HCT116 (cell line): ENCODE measurements at places on chromosomes 11 and 22. TPM values are rescaled to one million over a fixed set of nuclear protein-coding genes. Genes with fewer than 3 reads are reported as not detected.

The C1QTNF4 gene
- total RNA-seq, result 0.34 TPM

DNA sequence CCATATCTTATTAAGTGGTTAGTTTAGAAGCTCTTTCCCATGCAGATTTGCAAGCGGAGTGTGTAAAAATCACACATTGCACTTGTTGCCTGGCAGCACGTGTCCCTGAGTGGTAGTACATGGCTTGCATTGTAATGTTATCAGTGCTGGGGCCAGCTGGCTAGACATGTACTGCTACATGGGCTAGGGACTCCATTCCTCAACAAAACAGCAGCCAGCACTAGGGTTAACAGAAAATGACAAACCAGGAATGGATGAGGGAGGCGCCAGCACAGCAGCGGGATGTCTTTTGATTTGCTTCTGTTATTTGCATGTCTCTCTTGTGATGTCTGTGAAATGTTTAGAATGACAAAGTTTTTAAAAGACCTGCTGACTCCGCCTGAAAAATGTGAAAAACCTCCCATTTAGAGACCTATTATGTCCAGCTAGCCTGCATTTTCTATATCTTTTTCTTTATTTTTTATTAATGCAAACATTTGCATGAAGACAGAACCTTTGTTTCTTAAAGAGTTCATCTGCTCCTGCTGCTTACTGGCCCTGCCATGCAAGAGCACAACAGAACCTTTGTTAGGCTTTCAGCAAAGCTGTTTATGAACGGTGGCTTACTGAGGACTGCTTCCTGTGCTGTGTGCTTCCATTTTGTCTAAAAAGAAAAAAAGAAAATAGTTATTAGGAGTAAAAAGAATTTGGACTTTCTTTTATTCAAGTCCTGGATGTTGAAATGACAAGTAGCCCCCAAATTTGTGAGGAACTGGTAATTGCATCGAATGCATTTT lies 40.7 kb downstream of the CSTPP1 start:
- no peaks in the 10 kb centered on the region for H3K4me1 ChIP-seq
- DNase-seq, result no peak
- no peaks in the 10 kb centered on the region for H3K27me3 ChIP-seq
- no peak overlapping the region for H3K27ac ChIP-seq
- H3K4me3 ChIP-seq, result no peak overlapping the region

DNA sequence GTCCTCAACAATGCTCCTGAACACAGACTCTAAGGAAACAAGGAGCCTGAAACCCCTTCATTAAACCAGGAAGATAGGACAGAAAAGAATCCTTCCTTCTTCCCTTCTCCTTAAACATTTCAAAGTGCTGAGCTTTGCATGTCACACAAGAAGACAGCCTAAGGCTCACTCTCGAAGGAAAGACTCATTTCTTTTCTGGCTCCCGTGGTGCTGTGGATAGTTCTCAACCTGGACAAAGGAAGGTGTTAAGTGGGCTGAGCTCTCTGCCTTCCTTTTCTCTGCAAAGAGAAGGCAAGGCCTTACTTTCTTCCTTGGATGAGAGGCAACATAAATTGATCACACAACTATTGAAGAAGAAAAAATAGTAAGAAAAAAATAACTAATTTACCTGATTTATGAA lies 452.4 kb upstream of the DDI1 start:
- no peaks in the 10 kb centered on the region for H3K4me1 ChIP-seq
- no peak overlapping the region for H3K27ac ChIP-seq
- no peaks in the 10 kb centered on the region for H3K27me3 ChIP-seq
- DNase-seq, result no peak
- no peak overlapping the region for H3K4me3 ChIP-seq
- H3K36me3 ChIP-seq, result no peaks in the 10 kb centered on the region

The C11orf52 gene
- 4.6 TPM for total RNA-seq
